LNCaP clone FGC (cell line): ENCODE measurements at places on chromosomes 1 and 21.
A peak's percentile ranks its signal among the peaks of the same experiment; 100 is the strongest.

GRCh38 chr21:33980276-33980916 is 64.8 kb upstream of the ATP5PO start:
- DNase-seq = peak; percentile 6

DNA sequence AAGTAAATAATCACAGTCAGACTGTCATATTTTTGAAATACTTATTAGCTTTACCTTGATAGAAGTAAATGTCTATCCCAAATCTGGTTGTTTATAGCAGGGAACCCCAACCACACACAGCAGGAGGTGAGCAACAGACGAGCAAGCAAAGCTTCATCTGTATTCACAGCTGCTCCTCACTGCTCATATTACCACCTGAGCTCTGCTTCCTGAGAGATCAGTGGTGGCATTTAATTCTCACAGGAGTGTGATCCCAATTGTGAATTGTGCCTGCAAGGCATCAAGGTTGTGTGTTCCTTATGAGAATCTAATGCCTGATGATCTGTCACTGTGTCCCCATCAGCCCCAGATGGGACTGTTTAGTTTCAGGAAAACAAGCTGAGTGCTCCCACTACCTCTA is 104.3 kb downstream of the GPATCH2 start:
- no peak for DNase-seq

- no peak for DNase-seq
Measured at GRCh38 chr1:201773764-201774163, 55.2 kb upstream of the IPO9 start.

DNA sequence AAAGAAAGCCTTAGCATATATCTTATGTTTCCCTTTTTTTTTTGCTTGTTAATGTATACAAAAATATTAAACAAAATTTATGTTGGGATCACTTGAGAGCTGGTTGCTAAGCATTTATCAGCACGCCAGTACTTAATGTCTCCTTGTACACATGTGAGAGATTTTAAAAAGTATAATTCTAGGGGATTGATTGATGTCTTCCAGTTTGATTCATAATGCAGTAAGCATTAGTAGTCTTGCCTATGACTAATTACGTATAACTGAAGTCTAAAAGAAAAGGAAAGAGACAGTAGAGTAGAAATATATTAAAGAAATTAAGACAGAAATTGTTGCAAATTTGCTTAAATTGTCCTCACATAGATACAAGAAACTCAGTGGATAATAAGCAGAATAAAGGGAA is 1630.4 kb upstream of the B3GALT2 start:
- DNase-seq = no peak

GRCh38 chr1:226677027-226678020 is 61.8 kb downstream of the ITPKB start:
- peak; percentile 81 for DNase-seq

DNA sequence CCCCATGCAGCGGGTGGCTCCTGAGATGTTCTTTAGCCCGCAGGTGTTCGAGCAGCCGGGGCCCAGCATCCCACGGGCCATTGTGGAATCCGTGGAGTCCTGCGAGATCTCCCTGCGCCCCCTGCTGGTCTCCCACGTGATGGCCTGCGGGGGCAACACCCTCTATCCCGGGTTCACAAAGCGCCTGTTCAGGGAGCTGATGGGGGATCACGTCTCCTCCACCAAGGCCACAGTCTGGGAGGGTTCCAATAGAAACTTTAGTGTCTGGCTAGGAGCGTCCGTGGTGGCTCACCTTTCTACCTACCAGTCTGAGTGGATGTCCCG is 71.0 kb downstream of the ACTL8 start:
- no peak for DNase-seq

DNA sequence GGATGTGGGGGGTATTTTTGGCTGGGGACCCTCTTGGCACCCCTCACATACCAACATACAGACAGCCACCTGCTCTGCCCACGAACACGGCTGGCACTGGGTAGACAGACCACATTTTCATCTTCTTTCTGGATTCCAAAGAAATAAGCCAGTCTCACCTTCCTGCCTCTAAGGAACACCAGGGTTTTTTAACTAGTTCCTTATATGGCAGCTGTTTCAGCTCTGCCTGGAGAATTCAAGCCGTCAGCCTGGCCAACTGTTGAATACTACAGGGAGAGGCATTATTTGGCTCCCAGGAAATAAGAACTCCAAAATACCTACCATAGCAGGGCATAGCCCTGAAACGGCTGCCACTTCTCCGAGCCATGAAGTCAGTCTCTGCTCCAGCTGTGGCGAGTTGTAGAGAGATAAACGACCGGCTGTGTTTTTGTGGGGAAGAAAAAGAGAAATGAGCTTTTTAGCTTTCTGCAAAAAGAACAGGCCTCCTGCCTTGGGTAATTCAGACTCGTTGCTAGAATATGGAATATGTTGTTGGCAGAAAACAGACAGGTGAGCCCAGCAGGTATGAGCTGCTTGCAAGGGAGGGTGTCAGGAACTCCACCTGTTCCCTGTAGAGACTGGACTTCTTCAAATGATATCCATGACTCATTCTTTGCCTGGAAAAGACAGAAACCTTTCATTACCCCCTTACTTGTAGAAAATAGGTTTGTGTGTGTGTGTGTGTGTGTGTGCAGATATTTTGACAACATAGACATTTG is 51.8 kb downstream of the MT1HL1 start:
- DNase-seq = no peak

DNA sequence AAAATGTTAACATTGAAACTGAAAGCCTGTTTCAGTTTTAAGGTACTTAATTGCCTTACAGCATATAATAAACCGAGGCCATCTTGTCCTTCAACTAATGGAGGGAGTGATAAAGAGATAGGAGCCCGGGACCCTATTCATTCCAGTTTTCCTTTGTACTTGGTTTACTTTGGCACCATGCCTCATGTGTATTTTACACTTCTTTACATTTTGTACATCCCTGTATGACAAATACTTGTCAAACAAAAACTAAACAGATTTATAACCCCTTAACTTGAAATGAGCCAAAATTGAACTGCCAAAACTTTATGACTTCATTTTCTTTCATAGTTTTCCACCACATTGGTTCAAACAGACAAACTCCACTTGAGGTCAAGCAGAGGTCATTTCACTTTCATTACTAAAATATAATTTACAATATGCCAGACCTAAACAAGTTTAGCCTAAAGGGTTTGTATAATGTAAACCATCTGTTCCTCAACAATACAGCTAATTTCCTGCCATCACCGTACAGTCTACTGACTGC is 30.9 kb upstream of the UBE2U start:
- peak; percentile 90 for DNase-seq

GRCh38 chr21:18245464-18245967 is 883 bp downstream of the CHODL start:
- no peak for DNase-seq

- no peak for DNase-seq
Measured at GRCh38 chr1:203017692-203018091, 8.6 kb upstream of the PPFIA4 start.

- no peak for DNase-seq
Measured at GRCh38 chr1:209409780-209410179, 173.7 kb upstream of the CAMK1G start.

DNA sequence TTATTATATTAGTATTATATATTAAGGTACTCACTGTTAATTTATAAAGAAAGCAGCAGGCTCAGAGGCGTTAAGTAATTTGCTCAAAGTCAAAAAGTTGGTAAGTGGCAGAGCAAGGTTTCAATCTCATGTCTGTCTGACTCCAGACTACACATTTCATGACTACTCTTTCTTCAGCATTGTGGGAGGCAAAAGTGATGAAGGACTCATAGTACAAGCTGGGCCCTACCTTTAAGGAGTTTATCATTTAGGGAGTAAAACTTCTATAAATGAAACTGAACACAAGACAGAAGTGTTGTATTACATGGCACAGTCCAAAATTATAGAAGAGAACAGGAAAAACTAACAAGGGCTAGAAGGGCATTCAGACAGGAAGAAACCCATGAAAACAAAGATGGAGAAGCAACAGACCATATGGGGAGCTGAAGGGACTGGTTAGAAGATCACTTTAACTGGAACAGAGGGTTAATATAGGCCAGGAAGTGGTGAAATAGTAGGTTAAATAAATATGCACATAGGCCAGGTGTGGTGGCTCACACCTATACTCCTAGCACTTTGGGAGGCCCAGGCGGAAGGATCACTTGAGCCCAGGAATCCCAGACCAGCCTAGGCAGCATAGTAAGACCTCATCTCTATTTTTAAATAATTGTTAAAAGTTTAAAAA is 11.5 kb downstream of the SORT1 start:
- no peak for DNase-seq

DNA sequence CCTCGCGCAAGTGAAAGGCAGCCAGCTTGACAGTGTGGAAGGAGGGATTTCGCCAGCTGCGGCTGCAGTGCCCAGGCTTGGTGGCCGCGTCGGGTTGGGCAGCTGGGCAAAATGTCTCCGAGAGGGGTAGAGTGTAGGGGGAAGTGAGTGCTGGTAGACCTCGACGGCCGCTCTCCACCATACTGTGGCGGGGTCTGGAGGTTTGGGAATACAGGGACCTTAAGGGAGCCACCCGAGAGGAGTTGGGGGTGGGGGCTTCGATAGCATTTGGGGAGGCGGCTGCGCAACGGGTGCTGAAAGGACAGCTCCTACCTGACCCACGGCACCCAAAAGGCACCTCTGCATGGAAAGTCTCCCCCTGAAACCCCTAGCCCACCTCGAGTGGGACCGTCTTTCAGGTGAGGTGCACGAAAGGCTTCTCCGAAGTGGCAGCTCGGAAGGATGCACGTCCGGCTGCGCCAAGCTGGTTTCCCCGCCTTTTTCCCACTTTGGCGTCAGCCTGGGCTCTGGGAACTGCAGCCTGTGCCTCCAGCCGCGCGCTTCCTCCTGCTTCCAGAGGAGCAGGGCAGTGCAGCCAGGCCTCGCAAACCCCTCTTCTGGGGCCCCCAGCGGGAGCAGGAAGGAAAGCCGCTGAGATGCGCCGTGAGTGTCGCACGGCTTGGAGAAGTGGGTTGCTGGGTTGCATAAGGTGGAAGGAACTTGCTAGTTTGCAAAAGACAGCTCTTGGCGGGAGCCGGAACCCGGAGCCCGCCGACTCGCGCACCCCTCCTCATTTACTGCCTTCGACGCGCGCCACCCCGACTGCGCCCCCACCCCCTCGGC is 531 bp upstream of the HMGN2 start:
- no peak for DNase-seq

DNA sequence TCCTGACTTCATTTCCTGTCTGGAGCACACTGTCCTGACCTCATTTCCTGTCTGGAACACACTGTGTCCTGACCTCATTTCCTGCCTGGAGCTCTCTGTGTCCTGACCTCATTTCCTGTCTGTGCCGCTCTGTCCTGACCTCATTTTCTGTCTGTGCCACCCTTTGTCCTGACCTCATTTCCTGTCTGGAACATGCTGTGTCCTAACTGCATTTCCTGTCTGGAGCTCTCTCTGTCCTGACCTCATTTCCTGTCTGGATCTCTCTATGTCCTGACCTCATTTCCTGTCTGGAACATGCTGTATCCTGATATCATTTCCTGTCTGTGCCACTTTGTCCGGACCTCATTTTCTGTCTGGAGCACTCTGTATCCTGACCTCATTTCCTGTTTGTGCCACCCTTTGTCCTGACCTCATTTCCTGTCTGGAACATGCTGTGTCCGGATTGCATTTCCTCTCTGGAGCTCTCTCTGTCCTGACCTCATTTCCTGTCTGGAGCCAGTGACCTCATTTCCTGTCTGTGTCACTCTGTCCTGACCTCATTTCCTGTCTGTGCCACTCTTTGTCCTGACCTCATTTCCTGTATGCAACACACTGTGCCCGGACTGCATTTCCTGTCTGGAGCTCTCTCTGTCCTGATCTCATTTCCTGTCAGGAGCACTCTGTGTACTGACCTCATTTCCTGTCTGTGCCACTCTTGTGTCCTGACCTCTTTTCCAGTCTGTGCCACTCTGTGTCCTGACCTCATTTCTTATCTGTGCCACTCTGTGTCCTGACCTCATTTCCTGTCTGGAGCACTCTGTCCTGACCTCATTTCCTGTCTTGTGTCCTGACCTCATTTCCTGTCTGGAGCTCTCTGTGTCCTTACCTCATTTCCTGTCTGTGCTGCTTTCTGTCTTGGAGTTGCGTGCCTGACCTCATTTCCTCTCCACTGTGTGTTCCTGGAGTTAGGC is 27.6 kb downstream of the SKI start:
- DNase-seq = no peak

DNA sequence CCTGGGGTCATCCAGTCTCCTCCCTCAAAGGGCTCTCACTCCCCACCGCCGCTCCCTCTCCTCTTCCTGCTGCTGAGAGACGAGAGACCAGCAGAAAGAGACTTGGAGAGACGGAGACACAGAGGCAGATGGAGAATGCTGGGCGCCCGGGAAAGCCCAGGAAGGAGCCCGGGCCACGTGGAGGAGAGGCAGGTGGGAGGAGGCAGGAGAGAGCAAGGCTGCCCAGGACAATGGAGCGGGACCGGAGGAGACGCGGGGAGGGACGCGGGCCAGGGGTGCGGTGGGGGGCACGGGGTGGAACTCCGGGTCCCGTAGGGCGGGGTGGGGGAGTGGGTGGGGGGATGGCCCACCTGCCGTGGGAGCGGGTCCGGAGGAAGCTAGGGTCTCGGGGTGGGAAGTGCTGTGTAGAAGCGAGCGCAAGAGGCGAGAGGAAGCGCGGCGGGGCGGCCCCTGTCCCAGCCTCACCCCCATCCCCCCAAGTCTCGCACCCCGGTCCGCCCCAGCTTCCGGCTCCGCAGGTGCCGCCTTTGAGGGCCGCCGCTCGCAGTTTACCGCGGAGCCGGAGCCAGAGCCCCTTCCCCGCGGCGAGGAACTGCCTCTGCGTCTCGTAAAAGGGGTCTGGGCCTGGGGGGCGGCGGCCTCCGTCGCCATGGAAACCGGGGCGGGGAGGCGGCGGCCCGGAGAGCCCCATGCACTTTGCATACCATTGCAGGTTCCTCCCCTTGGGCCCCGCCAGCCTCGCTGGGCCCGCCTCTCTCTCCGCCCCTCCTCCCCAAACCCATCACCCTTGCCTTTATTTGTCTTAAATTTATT is 11.7 kb upstream of the EPHA2 start:
- DNase-seq = no peak

GRCh38 chr1:159881622-159882526 is 18.1 kb downstream of the CFAP45 start:
- DNase-seq = peak; percentile 96

DNA sequence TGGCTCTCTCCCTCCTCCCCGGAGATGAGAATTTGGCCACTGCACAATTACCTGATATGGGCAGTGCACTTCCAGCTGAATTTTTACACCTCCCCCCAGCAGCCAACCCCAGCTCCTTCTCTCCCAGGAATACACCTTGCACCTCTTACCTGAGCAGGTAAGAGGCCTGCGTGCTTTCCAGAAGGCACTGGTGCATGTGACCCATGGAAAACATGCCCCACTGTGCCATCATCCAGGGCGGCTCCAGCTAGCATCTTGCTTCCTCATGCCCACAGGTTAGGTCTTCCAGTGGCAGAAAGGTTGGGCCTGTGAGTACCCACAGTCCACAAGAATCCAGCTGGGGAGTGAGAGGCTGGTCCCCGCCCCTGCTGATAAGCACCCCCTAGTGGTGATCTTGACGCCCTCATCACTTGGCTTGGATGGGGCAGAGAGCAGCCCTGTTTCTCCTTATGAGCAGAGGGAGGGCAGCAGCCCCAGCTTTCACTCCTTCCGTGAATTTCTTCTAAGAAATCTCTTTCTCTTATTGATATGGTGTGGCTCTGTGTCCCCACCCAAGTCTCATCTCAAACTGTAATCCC is 57.8 kb downstream of the EDARADD start:
- DNase-seq = no peak
